ENCODE measurements at places on chromosomes 5 and 9.

- no peak for DNase-seq
These were observed 98.9 kb upstream of the DHFR start for GRCh38 chr5:80753712-80754111.

- no peak for DNase-seq
These were observed 63.0 kb downstream of the TSSK1B start for GRCh38 chr5:113371721-113372196.

DNA sequence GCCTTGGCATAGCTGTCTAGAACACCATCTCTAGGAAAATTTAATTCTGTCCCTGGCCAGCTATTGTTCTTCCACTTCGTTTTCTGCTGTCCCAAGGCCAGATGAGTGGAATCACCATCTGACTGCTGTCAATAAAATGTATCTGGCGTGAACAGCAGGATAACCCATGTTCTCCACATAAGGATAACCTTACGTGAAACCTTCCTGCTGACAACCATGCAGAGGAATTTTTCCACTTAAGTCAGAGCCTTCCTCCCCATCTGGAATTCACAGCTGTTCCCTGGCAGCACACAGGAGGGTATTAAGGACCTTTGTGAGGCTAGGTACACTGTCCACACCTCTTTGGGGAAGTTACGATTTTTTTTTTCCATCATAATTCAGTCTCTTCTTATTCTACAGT is 28.6 kb downstream of the RNF44 start:
- no peak for DNase-seq

- DNase-seq: no peak
These were observed 73.3 kb downstream of the MYO10 start for GRCh38 chr5:16862777-16863176.

- DNase-seq: no peak
These were observed 102.0 kb downstream of the PHF2 start for GRCh38 chr9:93678199-93679019.

GRCh38 chr5:59317023-59317773 is 576.3 kb downstream of the PDE4D start:
- DNase-seq: no peak

- peak; percentile 37 for DNase-seq
These were observed 70.9 kb downstream of the SH3RF2 start for GRCh38 chr5:146007270-146007669.

- DNase-seq: no peak
These were observed 13.2 kb upstream of the AGGF1 start for GRCh38 chr5:77016962-77017361.

- DNase-seq: no peak
These were observed 80.8 kb upstream of the GNAQ start for GRCh38 chr9:78112406-78112805.

GRCh38 chr9:37917801-37918664 is 14.1 kb upstream of the SLC25A51 start:
- DNase-seq: no peak

- no peak for DNase-seq
These were observed 167.8 kb upstream of the MVB12B start for GRCh38 chr9:126158588-126159429.

- no peak for DNase-seq
These were observed 104.7 kb downstream of the ADAMTS2 start for GRCh38 chr5:179240561-179240960.

GRCh38 chr9:4139196-4139595 is 160.7 kb downstream of the GLIS3 start:
- no peak for DNase-seq

DNA sequence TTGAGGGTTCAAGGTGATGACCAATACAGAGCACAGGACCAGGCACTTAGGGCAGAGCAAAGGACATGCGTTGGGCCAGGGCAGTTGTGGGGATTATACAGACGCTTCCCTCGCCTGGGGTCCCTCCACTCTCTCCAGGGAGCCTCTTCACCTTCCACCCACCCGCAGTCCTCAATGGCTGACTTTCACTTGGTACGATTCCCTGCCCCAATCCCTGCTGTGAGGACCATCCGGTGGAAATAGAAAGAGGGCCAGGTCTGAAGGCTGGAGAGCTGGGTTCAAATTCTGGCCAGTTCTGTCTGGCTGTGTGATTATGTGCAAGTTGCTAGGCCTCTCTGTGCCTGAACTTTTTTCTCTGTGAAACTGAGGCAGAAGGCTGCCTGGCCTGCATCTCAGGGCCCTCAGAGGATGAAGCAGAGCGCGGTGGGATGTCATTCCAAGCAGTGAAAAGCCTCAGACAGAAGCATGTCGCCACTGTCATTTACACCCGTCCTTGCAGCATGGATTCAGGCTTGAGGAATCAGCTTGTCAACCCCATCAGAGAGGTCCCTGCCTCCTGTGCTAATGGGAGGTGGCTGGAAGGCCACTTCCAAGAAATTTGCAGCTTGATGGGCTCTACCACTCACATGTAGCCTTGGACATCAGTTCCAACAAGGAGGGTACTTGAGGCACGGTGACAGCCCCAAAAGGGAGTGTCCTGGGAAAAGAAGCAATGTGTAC is 206.6 kb upstream of the IER5L start:
- DNase-seq: no peak

DNA sequence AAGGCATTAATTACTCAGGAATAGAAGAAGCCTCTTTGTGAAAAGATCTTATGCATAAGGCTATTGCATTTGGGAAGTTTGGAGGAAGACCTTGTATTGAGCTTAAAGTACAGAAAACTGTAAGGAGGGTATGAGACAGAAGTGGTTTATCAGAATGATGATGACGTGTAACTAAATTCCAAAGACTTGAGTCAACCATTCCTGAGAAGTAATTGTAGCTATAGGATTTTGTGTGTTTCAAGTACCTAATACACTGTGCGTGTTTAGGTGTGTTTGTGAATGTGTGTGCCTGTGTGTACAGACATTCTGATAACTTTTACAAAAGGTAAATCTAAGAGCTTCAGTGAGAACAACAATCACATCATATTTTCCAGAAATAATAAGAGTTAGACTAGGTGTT is 46.5 kb upstream of the IRX2 start:
- no peak for DNase-seq

DNA sequence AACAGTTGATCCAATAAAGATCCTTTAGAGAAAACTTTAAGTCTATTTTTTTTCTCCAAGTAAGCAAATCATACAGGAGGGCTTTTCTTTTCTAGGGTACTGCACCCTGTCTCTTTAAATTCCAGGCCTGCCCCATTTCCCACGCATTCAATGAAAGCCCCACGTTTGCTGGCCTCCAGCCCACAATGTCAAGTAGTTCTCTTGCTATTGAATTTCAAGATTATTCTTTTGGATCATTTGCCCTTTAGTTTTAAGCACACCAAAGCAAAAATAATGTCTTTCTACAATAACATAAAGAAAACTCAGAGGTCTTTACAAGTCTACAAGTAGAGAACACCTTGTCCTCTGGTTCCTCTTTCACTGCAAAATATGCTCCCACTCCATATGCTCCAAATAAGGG is 15.6 kb downstream of the MLLT3 start:
- DNase-seq: no peak

- DNase-seq: peak; percentile 64
These were observed 637 bp upstream of the ERBIN start for GRCh38 chr5:65925601-65926275.

- DNase-seq: no peak
These were observed 56.4 kb downstream of the GTF3C4 start for GRCh38 chr9:132726576-132727130.

- DNase-seq: no peak
These were observed 476.6 kb upstream of the TNC start for GRCh38 chr9:115594557-115594956.

DNA sequence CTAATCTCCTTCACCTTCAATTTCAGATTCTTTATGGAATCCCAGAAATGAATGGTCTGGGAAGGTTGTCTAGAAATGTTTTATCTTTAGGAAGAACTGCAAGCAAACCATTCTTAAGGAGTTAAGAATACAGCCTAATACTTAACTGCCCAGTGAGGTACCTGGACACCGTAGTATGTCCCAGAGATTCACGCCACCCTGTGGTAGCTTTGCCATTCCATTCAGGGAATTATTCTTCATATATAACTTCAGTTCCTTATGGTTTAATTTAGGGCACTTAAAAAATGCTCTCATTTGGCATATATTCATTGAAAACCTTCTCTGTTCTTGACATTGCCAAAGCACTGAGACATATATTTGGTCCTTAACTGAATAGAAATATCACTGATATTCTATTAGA is 49.7 kb downstream of the ACTBL2 start:
- DNase-seq: no peak

DNA sequence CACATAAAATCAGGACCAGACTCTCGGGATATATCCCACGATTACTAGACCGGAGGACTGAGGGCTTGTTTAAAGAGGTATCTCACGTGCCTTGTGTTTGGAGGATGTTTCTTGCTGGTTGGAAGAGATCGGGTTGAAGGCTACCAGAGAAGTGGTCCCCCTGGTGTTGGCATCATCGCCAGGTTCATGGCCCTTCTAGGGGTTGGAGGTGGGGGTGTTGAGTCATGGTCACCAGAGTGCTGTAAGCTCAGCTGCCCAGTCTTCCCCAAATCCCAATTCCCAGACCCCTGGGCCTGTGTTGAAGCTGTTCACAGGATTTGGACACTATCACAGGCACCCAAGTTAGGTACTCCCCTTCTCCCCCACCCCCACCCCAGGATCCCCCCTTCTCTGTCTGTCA is 29.1 kb upstream of the PRDM12 start:
- DNase-seq: no peak
